ENCODE measurements at places on chromosomes 2 and 18. TPM values are rescaled to one million over a fixed set of nuclear protein-coding genes. Genes with fewer than 3 reads are reported as not detected.

Gene HSBP1L1
- 9.4 TPM for total RNA-seq

Gene TUBA3E
- not detected for total RNA-seq

Gene CDH2
- total RNA-seq, result 53.4 TPM

Gene RUFY4
- total RNA-seq, result 13.7 TPM

Gene RBMS1
- total RNA-seq, result 131 TPM

Gene PKDCC
- 93.2 TPM for total RNA-seq

Gene ZNF396
- total RNA-seq, result 13.2 TPM

Gene IGFBP5
- total RNA-seq, result 152 TPM

Gene CFAP53
- total RNA-seq, result 0.96 TPM

Gene HNMT
- 72.7 TPM for total RNA-seq

Gene CKAP2L
- 4.1 TPM for total RNA-seq

Gene SCN9A
- 8.2 TPM for total RNA-seq

Gene MYO7B
- total RNA-seq, result not detected

Gene ZBTB7C
- total RNA-seq, result 1.7 TPM

Gene SCN3A
- total RNA-seq, result 11.8 TPM

Gene TEX44
- total RNA-seq, result 0.48 TPM

Gene SERPINB7
- total RNA-seq, result 31.1 TPM

Gene TDRD15
- total RNA-seq, result 5.3 TPM

Gene NMUR1
- total RNA-seq, result 1.7 TPM

Gene ATP8B1
- 29.6 TPM for total RNA-seq

Gene DOK6
- total RNA-seq, result 13.7 TPM

Gene LTBP1
- 246 TPM for total RNA-seq

Gene HMSD
- 2.4 TPM for total RNA-seq

Gene APOB
- total RNA-seq, result 1.7 TPM

Gene TBR1
- 4.3 TPM for total RNA-seq

Gene VWC2L
- total RNA-seq, result 4.3 TPM

Gene MZT2A
- total RNA-seq, result 59.2 TPM

Gene CDK5R2
- total RNA-seq, result not detected

Gene CLEC4F
- not detected for total RNA-seq

Gene FIGN
- 2.9 TPM for total RNA-seq

Gene NRP2
- total RNA-seq, result 167 TPM

Gene ACADL
- 6.0 TPM for total RNA-seq

Gene ALMS1
- total RNA-seq, result 36.4 TPM

Gene AP1S3
- total RNA-seq, result 6.3 TPM

Gene AQP4
- 5.1 TPM for total RNA-seq
